ENCODE measurements at places on chromosomes 6 and 20.

GRCh38 chr6:55868771-55869479, 6.5 kb downstream of the BMP5 start:
- peak; percentile 68 for DNase-seq
- H3K4me3 ChIP-seq, result no peak overlapping the region
- H3K27ac ChIP-seq, result no peak overlapping the region
- no peaks in the 10 kb centered on the region for H3K4me1 ChIP-seq
- H3K36me3 ChIP-seq, result no peaks in the 10 kb centered on the region
- H3K27me3 ChIP-seq, result no peaks in the 10 kb centered on the region

DNA sequence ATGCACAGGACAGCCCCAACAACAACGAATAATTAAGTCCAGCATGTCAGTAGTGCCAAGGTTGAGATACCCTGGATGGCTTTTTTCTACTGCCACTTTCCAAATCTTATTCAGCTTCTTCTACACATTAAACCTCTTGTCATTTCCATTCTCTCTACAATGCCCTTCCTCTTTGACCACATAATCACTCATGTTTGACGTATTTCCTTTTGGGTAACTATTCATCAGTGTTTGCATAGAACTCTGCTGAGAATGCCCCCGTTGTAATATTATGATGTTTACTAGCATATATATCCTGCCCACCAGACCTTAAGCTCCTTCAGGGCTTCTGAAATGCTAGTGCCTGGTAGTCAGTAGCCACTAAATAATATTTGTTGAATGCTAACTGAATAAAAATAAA, 515.3 kb upstream of the RNF217 start:
- no peaks in the 10 kb centered on the region for H3K4me1 ChIP-seq
- H3K36me3 ChIP-seq, result no peaks in the 10 kb centered on the region
- H3K27ac ChIP-seq, result no peak overlapping the region
- DNase-seq, result no peak
- no peak overlapping the region for H3K4me3 ChIP-seq
- no peaks in the 10 kb centered on the region for H3K27me3 ChIP-seq

- DNase-seq, result peak; percentile 86
- H3K36me3 ChIP-seq, result no peaks in the 10 kb centered on the region
- H3K27ac ChIP-seq, result peak overlapping the region; percentile 90
- no peak overlapping the region for H3K4me3 ChIP-seq
- H3K4me1 ChIP-seq, result peaks cover 44% of the 10 kb centered on the region
Observed at GRCh38 chr6:17413313-17413750, 19.9 kb downstream of the CAP2 start.

DNA sequence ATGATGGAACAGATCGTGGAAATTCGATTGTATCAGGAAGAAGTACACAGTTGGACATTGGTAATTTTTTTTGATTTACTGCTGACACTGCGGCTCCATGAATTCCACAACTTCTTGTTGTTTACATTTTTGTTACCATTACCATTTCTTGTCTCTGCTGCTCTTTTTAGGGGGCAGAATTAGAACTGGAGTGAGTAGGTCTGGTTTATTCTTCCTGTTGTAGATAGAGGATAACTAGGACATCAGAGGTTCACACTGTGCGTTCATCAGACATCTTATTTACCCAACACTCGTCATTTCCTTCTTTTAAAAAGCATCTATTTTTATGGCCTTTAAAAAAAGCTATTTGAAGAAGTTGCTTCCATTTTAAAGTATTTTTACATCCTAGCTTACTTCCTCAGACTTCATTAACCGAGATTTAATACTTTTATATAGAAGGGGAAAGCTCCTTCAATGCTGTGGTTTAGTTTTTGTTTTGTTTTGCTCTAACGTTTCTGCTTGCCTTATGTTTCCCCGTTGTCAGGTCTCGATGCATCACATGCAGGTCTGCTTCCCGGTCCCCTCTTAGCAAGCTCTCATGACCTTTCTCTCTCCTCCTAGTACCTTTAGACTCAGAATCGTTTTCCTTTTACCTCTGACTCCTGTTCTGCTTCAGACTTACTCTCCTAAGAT, 139.1 kb downstream of the ARID1B start:
- H3K27me3 ChIP-seq, result no peaks in the 10 kb centered on the region
- no peak overlapping the region for H3K4me3 ChIP-seq
- DNase-seq, result no peak
- no peaks in the 10 kb centered on the region for H3K4me1 ChIP-seq
- H3K36me3 ChIP-seq, result no peaks in the 10 kb centered on the region
- H3K27ac ChIP-seq, result no peak overlapping the region

DNA sequence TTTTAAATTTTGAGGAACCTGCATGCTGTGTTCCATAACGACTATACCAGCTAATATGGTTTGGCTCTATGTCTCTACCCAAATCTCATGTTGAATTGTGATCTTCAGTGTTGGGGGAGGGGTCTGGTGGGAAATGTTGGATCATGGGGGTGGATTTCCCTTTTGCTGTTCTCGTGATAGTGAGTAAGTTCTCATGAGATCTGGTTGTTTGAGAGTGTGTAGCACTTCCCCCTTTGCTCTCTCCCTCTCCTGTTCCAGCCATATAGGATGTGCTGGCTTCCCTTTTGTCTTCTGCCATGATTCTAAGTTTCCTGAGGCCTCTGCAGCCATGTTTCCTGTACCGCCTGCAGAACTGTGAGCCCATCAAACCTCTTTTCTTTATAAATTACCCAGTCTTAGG, 61.8 kb upstream of the NEDD9 start:
- H3K27me3 ChIP-seq, result no peaks in the 10 kb centered on the region
- H3K36me3 ChIP-seq, result no peaks in the 10 kb centered on the region
- H3K4me1 ChIP-seq, result peaks cover 4% of the 10 kb centered on the region
- no peak overlapping the region for H3K27ac ChIP-seq
- no peak for DNase-seq
- no peak overlapping the region for H3K4me3 ChIP-seq

DNA sequence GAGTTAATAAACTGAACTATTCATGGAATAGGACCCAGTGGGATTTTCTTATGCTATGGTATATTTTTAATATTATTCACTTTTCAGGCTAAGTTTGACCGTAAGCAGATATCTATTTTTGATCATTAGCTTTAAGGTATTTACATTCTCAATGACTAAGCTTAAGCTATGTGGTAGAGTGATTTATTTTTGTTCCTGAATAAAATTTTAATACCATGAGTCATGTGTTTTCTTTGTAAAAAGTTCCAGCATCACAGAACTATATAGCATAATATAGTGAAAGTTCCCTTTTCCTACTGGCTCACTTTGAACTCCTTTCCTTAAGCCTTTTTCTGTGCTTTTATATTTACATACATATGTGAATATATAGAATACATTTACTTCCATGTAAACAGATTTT, 75.8 kb downstream of the BCKDHB start:
- no peaks in the 10 kb centered on the region for H3K36me3 ChIP-seq
- H3K27me3 ChIP-seq, result no peaks in the 10 kb centered on the region
- H3K4me1 ChIP-seq, result peaks cover 14% of the 10 kb centered on the region
- H3K4me3 ChIP-seq, result no peak overlapping the region
- H3K27ac ChIP-seq, result peak overlapping the region; percentile 68
- DNase-seq, result peak; percentile 68

GRCh38 chr6:111789598-111789997, 83.7 kb downstream of the FYN start:
- DNase-seq, result no peak
- no peaks in the 10 kb centered on the region for H3K27me3 ChIP-seq
- no peaks in the 10 kb centered on the region for H3K36me3 ChIP-seq
- H3K27ac ChIP-seq, result no peak overlapping the region

DNA sequence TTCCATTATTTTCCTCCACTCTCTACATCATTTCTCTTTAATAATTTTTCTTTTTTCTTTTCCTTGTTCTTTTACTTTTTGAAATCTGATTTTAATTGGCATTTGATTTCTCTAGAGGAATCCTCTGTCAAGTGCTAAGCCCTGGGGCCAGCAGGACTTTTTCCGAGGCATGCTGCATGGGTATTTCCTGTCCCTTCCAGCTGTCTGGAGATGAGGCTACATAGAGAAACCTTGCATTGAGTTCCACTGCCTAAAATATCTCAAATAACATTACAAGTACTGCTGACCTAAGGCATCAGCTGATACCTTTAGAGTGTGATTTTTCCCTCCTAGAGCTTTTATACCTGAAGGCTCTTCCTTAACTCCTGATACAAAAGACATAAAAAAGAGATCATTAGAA, 6.2 kb downstream of the RNF217 start:
- no peak overlapping the region for H3K27ac ChIP-seq
- peaks cover 27% of the 10 kb centered on the region for H3K4me1 ChIP-seq
- H3K4me3 ChIP-seq, result no peak overlapping the region
- no peak for DNase-seq

- H3K27ac ChIP-seq, result no peak overlapping the region
- H3K4me3 ChIP-seq, result no peak overlapping the region
- H3K36me3 ChIP-seq, result no peaks in the 10 kb centered on the region
- H3K4me1 ChIP-seq, result peaks cover 15% of the 10 kb centered on the region
Observed at GRCh38 chr20:62602550-62602949, 39.8 kb upstream of the SLCO4A1 start.

DNA sequence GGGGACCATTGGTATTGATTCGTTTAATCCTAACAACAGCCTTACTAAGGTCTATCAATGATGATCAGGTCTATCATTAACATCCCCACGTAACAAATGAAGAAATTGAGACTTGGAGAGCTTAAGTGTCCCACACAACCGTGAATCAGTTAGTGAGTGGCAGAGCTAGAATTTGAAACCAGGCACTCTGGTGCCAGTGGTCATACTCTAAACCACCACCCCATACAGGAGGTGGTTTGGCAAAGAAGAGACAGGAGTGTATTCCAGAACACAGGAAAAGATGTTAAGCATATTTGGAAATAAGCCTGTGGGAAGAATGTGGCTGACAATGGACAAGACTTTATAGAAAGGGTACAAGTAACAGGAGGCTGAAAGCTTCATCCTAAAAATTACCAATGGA, 35.7 kb upstream of the MARCKS start:
- no peak overlapping the region for H3K4me3 ChIP-seq
- H3K36me3 ChIP-seq, result no peaks in the 10 kb centered on the region
- H3K4me1 ChIP-seq, result peaks cover 4% of the 10 kb centered on the region
- no peak overlapping the region for H3K27ac ChIP-seq
- H3K27me3 ChIP-seq, result no peaks in the 10 kb centered on the region

- no peak for DNase-seq
- H3K36me3 ChIP-seq, result no peaks in the 10 kb centered on the region
- H3K4me3 ChIP-seq, result no peak overlapping the region
- H3K27me3 ChIP-seq, result peaks cover 3% of the 10 kb centered on the region
Observed at GRCh38 chr20:45508068-45508886, 7.1 kb downstream of the SPINT3 start.

DNA sequence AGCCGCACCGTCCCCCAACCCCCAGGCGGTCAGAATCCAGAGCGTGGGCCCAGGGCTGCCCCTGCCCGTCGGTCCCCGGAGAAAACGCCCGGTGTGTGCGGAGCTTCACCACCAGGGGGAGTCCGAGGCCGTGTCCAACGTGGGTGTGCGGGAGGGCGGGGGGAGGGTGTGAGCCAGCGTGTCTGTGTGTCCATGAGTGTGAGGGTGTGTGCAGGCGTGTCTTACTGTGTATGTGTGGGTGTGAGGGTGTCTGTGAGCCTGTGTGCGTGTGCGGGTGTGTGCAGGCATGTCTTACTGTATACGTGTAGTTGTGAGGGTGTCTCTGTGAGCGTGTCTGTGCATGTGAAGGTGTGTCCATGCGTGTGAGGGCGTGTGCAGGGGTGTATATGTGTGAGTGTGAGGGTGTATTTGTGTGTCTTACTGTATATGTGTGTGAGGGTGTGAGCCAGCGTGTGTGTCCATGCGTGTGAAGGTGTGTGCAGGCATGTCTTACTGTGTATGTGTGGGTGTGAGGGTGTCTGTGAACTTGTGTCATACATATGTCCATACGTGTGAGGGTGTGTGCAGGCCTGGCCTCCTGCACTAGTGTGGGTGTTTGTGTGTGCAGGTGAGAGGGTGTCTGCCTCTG, 24.6 kb upstream of the GATA5 start:
- no peaks in the 10 kb centered on the region for H3K4me1 ChIP-seq
- H3K36me3 ChIP-seq, result no peaks in the 10 kb centered on the region
- peak; percentile 11 for DNase-seq
- no peak overlapping the region for H3K4me3 ChIP-seq
- H3K27ac ChIP-seq, result no peak overlapping the region

DNA sequence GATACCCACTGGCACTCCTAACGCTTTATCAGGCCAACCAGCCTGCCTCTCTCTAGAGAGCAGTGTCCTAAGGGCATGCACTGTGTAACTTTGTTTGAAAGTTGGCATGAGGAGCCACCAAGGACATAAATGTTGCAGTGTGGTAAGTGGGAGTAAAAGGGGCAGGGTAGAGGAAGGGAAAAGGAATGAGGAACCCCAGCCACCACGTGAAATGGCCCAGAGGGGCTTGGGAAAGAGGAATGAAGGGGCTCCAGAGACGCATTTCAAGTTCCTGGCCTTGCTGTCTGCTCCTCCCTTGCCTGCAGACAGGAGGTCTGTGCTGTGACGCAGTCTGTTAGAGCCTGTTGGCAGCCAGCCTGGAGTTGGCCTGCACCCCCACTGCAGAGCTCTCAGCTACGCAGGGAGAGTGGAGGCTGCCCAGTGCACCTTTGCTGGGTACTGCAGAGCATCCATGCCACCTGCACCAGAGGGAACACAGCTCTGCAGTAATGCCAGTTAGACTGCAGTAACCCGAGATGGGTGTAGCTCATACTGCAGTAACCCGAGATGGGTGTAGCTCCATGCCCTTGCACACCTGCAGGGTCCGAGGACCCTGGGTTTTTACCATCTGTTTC, 86.8 kb upstream of the SNAP25 start:
- peak; percentile 76 for DNase-seq
- no peak overlapping the region for H3K4me3 ChIP-seq
- peaks cover 2% of the 10 kb centered on the region for H3K4me1 ChIP-seq
- H3K27ac ChIP-seq, result no peak overlapping the region
- no peaks in the 10 kb centered on the region for H3K36me3 ChIP-seq

GRCh38 chr6:80457439-80457933, 351.0 kb downstream of the BCKDHB start:
- peak; percentile 97 for DNase-seq
- no peak overlapping the region for H3K27ac ChIP-seq
- H3K36me3 ChIP-seq, result no peaks in the 10 kb centered on the region
- H3K27me3 ChIP-seq, result no peaks in the 10 kb centered on the region
- no peak overlapping the region for H3K4me3 ChIP-seq

DNA sequence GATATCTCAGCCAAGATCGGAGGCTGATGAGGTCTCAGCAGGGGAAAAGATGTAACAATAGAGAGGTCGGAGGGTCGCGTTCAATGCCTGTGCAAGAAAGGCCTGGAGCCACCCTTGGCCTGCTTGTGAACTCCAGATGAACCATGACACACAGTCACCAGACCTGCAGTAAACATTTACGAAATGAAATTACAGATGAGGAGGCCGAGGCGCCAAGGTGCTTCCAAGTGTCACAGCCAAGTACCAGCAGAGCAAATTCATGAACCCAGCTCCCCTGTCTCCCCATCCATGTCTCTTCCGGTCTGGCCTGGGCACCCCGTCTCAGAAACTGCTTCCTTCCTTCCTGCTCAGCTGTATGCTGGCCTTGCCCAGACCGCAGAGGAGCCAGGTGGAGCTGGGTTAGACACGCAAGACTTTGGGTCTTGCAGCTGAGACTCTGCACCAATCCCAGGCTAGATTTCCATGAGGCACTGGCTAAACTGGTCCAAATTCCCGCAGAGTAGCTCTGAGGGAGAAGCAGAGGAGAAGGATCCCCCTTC, 48.1 kb downstream of the CHMP4B start:
- DNase-seq, result no peak
- H3K36me3 ChIP-seq, result peaks cover 9% of the 10 kb centered on the region
- no peak overlapping the region for H3K27ac ChIP-seq
- H3K4me3 ChIP-seq, result no peak overlapping the region
- H3K4me1 ChIP-seq, result no peaks in the 10 kb centered on the region

Data from astrocyte (in vitro differentiated cells and primary cell).